Right forelimb (tissue), 1 donor: ENCODE measurements at places on chromosomes 2 and 18.

DNA sequence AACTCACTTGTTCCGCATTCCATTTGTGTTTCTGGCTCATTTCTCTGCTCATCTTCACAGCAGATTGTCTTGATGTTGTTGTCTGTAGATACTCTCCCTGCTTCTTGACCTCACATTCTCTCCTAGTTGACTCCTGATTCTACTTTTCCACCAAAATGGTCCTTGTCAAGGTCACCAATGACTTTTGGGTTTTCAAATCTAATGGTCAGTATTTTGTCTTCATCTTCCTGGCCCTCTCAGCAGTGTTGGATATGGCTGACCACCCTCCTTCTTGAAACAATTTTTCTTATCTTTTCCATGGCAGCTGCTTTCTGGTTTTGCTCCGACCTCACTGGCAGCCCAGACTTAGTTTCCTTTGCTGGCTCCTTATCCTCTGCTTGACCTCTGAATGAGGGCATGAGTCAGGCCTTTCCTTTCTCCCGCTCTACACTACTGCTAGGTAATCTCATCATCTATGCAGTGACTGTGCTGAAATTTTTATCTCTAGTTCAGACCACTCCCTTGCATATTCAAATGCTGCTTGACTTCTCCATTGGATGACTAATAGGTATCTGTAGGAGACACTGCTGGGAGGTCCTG, 386.6 kb upstream of the SPRED2 start:
- DNase-seq: no peak

GRCh38 chr18:30971338-30971956, 71.1 kb downstream of the DSC3 start:
- no peak for DNase-seq

DNA sequence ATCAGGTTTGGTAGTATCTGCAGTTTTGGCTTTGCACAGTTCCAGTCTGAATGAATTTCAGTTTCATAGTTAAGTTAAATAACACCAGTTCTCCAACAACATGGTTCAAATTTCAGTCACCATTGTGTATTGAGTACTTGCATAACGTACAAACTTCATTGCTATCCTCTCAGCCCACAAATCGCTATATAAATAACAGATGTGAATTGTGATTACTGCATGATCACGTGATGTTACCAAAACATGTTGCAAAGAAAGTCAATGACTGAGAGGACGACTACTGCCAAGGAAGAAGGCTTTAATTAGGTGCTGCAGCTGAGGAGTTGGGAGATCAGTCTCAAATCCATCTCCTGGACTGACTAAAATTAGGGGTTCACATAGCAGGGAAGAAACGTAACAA, 48.2 kb downstream of the COL4A4 start:
- no peak for DNase-seq

- DNase-seq: no peak
Measured at GRCh38 chr2:228949831-228950230, 321.3 kb downstream of the PID1 start.

DNA sequence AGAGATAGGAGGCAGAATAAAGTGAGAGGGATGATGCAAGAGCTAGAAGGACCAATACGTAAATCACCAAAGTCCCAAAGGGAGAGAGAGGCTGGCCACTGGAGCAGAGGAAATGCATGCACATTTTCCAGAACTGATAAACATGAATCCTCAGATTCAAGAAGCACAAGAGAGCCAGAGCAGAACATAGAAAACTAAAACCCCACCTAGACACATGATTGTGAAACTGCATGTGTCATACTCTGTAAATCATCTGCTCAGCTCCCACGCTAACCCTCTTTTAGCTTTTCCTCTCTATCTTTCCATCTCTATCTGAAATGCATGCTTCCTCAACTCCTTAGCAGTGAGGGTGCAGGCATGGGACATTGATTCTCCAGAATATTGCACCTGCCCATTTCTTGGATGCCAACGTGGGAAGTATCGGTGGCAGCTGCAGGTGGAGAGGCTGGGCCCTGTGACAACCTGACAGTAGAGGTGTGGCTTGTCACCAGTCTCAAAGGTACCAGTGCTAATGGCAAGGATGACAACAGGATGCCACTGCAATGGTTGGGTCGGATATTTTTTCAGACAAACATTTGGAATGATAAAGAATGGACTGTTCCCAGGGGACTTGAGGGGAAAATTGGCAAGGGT, 89.3 kb upstream of the OTOS start:
- DNase-seq: peak; percentile 12

GRCh38 chr2:176565641-176566323, 296.5 kb downstream of the MTX2 start:
- peak; percentile 72 for DNase-seq

DNA sequence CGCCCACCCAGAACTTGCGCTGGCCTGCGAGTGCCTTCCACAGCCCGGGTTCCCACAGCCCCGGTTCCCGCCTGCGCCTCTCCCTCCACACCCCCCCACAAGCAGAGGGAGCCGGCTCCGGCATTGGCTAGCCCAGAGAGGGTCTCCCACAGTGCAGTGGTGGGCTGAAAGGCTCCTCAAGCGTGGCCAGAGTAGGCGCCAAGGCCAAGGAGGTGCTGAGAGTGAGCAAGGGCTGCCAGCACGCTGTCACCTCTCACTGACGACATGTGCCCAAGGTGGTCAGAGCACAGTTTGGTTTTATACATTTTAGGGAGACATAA, 15.3 kb upstream of the PXDN start:
- DNase-seq: no peak
